ENCODE measurements at places on chromosomes 3 and 15.

DNA sequence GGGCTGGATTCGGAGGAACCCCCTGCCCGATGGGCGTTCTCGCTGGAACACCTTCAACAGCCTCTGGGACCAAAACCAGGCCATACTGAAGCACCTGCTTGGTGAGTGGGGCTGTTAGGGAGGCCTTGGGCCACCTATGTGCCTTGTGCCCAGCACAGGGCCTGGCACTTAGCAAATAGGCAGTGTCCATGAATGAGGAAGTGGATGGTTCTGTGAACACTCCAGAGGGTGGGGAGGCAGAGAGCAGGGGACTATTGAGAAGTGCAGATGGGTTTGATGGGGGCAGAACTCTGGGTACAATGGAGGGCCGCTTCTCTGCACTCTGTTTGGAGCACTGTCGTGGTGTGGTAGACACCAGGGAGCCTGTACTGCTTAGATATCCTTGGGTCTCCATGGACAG lies 1.5 kb downstream of the ECE2 start:
- no peak for DNase-seq

DNA sequence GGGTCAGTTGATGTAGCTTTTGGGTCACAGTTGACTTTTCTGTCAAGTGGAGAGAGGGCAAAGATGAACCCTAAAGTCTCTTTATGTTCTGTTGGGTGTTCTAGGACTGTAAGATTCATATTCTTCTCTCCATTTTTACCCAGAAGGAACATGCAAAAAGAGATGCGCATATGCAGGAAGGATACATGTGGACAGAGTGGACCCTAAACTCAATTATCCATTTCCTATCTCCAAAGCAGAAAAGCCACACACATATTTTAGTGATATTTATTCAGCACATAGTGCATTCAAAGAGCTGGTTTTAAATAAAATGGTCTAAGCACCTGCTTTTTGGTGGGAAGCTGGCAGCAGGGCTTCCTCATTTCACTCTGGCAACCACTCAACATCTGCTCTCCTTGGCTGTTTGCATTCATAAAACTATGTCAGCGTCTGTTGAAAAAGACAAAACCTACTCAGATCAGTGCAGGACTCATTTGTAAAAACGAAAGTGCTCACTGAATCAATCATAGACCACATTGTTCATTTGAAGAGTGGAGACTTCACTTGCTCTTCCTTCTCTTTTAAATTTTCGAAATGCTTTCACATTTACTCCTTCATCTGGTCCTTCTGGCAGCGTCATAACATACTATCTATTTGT lies 96.6 kb downstream of the SEMA6D start:
- no peak for DNase-seq

DNA sequence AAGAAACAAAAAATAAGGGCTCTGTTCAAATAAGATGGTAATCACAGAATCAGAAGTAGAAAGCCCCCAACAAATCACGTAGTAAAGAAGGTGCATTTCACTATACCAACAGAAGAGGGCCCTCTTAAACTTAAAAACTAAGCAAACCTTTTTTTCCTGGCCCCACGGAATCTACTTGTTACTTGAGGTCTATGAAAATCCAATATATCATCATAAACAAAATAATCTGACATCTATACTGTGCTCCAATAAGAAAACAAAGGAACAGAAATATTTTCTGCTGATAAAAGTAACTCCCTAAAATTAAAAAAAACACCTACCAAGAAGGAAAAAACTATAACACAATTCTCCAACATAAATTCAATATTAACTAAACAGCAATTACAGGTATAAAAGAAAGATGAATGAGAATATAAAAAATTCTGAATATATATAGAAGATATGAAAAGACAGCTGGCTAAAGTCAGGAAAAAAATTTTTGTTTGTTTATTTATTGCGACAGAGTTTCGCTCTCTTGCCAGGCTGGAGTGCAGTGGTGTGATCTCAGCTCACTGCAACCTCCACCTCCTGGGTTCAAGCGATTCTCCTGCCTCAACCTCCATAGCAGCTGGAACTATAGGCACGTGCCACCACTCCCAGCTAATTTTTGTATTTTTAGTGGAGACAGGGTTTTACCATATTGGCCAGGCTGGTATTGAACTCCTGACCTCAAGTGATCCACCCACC lies 81.8 kb downstream of the CLASP2 start:
- no peak for DNase-seq

- DNase-seq, result no peak
Observed at GRCh38 chr3:56055546-56055945, 412.7 kb downstream of the ERC2 start.

DNA sequence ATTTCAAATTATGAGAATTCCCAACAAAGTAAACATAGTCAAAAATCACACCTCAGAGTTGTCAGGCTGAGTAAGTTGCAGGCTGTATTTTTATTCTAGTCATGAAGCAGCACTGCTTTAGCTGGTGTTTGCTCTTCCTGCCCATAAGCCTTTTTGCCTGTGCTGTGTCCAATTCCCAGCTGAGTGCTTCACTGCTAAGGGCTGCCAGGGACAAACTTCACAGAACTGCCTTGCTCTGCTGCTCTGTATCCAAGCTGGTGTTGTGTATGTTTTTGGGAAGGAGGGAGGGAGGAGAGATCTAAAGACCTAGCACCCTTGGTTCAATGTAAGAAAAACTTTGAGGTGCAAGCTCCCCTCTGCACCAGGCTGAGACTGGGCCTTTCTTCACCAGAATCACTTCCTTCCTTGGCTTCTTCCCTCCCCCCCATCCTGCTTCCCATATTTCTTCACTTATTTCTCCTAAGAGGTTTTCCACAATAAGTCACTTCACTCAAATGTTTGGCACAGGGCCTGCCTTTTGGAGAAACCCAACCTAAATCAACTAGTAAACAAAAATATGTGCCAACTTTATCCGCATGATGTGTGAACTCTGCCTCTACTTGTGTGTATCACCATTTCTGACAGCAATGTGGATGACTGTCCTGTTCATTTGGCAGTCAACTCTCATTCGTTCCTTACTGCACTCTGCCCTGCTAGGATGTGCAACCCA lies 156.1 kb downstream of the TBL1XR1 start:
- DNase-seq, result no peak

DNA sequence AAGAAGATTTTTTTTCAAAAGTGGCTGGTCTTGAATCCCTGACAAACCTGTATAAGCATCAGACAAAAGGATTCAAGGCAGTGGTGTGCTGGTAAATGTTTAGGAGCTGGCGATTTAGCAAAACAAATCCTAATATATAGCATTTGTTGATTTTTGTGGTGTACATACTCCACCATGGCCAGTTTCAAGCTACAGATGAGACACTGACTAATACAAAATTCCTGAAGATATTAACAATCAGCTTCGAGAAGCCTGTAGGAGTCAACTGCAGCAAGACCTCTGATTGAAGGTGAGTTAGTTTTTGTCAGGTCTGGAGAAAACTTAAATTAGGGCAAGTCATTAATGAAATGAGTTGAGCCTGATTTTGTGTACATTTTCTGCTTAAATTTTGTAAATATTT lies 6.7 kb downstream of the STRIT1 start:
- no peak for DNase-seq

GRCh38 chr15:58716027-58716426 lies 33.5 kb downstream of the ADAM10 start:
- no peak for DNase-seq

DNA sequence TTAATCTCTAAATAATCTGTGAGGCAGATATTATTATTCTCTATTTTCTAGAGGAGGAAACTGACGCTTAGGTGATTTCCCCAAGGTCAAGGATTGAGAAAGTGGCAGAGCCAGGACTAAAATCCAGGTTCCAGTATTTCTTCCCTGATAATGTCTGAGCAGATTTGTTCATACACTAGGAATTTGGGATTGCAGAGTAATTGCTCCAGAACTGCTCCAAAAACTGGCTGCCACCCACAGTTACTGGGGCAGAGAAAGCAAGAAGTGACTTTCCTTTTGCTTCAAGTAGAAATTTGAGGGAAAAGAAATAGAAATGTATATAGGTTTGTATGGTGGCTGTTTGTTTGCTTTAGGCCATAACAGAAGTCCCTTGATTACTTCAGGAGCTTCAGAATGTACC lies 60.6 kb downstream of the SLC12A8 start:
- DNase-seq, result no peak

DNA sequence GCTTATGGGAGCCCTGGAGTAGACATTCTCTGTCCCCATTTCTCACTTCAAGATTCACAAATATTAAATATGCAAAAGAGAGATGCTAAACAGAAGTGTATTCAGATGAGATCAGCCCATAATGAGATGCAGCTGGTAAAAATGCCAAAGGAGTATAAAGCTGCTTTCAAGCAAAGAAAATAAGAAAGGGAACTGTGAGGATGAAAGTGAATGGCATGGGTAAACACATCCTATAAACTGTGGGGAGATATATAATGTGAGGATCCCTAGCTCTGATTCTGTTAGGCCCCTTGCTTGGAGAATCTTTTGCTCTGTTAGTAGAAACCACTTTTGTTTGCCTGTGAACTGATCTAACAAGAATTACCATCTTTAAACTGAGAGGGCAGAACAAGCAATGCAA lies 396.6 kb downstream of the SOX2 start:
- DNase-seq, result no peak

DNA sequence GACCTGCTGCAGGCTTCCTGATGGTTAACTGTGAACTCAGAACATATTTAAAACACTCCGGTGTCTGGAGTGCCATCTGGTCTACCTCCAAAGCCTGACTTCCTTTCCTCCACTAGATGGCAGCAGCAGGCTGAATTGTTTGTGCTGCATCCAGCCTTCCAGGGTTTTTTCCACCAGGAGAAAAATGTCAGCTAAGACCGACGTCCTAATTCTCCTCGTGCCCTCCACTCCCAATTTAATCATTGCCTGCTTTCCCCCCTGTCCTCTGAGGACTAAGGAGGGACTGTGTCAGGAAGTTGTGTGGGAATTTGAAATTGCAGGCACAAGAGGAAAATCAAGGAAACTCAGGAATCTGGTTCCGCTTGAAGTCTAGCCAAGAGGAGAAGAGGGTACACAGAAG lies 165.2 kb upstream of the UMPS start:
- no peak for DNase-seq

DNA sequence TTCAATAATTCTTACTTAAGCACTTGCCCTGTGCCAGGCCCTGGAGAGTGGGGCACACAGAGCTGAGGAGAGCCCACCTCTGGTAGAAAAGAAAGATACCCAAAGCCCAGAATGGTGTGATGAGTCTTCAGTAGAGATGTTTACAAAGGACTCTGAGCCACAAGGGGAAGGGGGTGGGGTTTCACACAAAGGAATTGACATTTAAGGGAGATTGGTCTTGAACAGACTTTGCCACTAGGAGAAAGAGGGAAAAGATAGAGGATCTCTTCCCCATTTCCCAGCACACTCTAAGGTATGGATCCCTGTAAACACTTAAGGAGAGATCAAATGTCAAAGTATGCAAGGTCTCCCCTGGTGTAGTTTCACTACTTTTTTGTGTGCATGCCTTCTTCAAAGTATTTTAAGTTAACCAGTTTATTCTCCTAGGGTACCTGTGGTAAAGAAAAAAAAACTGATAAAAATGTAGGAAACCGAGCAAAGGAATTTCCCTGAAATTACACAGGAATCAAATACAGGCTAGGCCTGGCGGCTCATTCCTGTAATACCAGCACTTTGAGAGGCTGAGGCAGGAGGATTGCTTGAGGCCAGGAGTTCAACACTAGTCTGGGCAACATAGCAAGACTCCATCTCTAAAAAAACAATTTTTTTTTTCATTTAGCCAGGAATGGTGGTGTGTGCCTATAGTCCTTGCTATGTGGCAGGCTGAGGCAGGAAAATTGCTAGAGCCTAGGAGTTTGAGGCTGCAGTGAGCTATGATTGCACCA lies 117.6 kb upstream of the SKOR1 start:
- DNase-seq, result no peak

- DNase-seq, result no peak
Observed at GRCh38 chr15:66565141-66565641, 607 bp downstream of the LCTL start.

- DNase-seq, result no peak
Observed at GRCh38 chr15:89569090-89569745, 6.1 kb upstream of the TICRR start.

DNA sequence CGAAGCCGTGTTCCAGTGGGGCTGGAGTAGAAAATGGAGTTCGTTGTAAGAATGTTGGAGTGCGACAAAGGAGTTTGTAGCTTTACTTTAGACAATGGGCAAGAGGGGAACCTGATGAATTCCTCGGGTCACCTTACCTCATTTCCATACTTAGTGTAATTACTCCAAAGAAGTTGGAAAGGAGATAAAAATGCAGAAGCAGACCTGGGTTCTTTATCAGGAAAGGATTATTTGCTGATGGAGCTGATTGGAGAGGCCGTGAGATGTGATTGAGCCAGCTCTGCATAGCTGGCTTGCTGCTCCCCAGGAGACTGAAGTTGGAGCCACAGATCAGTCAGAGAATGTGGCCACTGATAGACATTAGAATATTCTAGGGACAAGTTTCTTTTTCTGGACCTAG lies 33.4 kb upstream of the TBL1XR1 start:
- no peak for DNase-seq

- no peak for DNase-seq
Observed at GRCh38 chr15:71596672-71597071, 213.7 kb upstream of the NR2E3 start.

DNA sequence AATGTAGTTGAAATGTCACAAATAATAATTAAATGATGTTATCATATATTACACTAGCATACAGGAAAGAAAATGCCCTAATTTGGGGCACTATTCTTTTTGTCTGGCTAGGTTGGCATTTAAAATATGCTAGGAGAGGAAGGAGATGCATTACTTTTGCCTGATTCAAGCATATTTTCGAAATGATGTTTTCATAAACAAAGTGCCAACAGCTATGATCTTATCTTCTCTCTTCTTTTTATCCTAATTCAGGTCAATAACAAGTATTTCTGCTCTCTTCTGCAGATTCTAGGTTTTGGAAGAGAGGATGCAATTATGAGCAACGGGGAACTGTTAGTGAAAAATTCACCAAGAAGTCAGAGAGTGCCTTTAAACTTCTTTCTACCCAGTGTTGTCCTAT lies 55.8 kb upstream of the NR2F2 start:
- DNase-seq, result no peak

GRCh38 chr3:45112939-45113338 lies 33.2 kb downstream of the CDCP1 start:
- no peak for DNase-seq

GRCh38 chr3:24616110-24616829 lies 121.6 kb upstream of the THRB start:
- DNase-seq, result no peak

DNA sequence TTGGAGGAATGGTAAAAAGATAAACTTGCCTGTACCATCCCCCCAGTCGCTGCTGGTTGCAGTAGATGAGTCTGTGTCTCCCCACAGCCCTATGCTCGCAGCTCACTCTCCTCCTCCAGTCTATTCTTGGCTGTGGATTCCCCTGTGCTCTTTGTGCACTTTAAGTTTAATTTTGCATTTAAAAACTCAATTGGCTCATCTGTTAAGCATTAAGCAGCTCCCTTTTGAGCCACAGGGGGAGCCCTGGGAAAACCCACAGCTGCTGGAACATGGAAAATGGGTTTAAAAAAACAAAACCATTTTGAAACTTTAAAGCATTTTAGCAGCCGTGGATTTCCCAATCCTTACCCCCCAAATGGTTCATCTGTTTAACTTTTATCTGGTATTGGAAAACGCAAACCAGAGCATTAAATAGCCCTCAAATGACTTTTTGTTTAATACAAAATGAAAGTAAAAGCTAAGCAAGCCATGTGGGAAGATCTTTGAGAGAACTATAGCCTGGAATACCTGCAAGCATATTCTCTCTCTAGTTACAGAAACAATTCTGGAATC lies 536.9 kb downstream of the ZIC1 start:
- DNase-seq, result no peak

- DNase-seq, result no peak
Observed at GRCh38 chr15:90596943-90597342, 67.2 kb downstream of the CRTC3 start.
